BJ (cell line): ENCODE measurements at places on chromosomes 5 and 9.

GRCh38 chr5:2459251-2459650 is 292.2 kb downstream of the IRX2 start:
- DNase-seq: no peak

DNA sequence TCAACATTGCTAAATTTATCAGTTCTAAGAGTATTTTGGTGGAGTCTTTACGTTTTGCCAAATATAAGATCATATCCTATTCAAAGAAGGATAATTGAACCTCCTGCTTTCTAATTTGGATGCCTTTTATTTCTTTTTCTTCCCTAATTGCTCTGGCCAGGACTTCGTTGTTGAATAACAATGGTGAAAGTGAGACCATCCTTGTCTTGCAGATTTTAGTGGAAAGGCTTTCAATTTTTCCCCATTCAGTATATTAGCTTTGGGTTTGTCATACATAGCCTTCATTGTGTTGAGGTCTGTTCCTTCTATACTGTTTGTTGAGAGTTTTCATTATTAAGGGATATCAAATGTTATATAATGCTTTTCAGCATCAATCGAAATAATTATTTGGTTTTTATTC is 1974.2 kb upstream of the ACO1 start:
- no peak for DNase-seq

DNA sequence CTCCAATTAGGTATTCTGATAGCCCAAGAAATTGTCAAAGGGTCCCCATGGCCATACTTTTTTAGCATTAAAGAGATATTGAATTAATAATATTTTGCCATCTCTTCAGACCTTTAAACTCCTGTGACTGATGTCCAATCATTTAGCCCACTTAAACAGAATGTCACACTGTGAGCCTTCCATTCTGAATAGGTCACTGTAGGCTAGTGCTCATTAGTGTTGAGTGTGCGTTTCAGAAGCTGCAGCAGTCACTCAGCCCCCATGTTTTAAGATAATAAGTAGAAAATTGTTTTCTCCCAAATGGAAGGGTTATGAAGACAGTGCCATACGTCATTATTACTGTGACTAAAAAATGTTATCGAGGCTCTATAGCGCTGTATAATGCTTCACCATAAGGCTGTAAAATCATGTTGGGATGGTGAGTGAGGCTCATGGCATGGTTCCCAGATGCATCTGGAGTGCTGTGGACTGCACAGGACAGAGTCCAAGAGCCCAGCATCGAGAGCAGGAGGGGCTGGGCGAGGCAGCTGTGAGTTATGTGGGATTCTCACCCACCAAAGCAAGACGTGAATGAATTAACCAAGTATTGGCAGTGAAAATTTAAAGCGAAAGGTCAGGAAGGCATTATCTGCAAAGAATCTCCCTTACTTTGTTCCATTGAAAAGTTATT is 2112.9 kb upstream of the WWC1 start:
- no peak for DNase-seq

DNA sequence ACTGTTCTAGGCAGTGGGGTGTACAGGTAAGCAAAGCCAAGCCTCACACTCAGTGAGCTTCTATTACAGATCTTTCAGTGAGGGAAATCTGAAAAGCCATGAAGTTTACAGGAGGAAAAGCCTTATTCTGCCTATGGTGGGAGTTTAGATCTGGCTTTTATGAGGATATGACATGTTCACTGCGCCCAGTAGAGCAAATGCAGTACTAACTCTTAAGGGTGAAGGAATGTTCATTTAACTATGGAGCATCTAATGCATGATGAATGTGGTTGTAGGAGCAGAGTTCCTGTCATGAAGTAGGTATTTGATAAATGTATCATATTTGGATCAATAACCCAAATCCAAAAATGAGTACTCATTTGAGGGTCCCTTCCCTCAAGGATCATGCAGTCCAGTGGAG is 230.2 kb upstream of the PAPPA start:
- DNase-seq: no peak

DNA sequence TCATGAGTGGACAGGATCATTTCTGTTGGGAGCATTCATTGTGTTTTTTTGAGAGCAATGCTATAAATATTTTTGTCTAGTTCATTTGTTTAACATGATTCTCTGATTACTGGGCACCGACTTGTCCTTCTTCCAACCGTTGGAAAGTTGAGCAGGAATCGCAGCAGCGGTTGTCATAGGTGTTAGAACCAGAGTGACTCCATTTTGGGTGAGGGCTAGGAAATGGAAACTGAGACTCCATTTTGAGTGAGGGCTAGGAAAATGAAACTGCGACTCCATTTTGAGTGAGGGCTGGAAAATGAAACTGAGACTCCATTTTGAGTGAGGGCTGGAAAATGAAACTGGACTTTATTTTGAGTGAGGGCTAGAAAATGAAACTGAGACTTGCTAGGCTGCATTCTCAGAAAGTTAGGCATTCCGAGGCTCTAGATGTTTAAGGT is 100.6 kb downstream of the ICE1 start:
- DNase-seq: no peak

DNA sequence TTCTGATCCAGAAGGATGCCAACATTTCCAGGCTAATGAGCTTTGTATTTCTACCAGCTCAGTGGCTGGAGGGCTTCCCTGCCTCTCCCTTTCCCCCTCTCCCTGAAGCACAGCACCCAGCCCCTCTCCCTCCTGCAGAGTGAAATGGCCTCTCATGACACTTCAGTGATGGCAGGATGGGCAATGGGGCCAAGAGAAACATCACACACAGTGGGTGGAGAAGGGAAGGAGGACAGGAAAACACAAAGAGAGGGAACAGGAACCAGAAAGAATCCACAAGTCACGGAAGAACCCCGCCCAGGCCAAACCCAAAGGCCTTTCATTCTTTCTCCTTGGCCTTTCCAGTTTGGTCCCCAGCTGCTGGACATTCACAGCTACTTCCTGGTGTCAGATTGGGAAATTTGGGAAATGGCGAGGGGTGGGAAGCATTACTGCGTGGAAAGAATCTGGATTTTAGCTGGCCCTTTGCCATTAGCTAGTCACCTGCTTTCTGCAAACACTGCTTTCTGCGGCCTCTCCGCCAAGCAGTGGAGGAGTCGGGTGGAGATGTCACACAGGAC is 82.6 kb downstream of the GLDC start:
- DNase-seq: no peak

DNA sequence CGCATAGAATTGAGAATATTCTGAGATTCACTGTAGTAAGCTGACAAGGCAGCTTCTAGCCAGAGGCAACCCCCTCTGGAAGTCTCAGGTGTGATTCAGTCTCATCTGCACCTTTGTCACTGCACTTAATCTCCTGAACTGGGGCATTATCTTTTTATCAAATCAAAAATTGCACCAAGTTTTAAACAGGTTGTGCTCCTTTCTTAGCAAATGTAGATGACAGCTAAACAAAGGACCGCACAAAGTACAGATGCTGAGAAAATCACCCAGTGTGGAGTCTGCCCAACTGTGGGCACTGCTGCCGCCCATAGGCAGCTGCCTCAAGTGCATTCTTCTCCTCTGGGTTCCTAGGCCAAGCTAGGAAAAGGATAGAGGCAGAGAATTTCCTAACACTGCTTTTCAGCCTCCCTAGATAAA is 51.1 kb downstream of the STARD4 start:
- DNase-seq: no peak

GRCh38 chr5:151451626-151452520 is 4.5 kb downstream of the SLC36A1 start:
- DNase-seq: no peak

GRCh38 chr9:131277910-131278701 is 1.8 kb upstream of the FAM78A start:
- no peak for DNase-seq

- no peak for DNase-seq
These were observed at the start of gene PCDHA7 for GRCh38 chr5:140833993-140834392. Gene PCDHA7, plus strand, starts transcription at chr5:140834269. Its CDS starts 115 bp downstream, at chr5:140834384.

DNA sequence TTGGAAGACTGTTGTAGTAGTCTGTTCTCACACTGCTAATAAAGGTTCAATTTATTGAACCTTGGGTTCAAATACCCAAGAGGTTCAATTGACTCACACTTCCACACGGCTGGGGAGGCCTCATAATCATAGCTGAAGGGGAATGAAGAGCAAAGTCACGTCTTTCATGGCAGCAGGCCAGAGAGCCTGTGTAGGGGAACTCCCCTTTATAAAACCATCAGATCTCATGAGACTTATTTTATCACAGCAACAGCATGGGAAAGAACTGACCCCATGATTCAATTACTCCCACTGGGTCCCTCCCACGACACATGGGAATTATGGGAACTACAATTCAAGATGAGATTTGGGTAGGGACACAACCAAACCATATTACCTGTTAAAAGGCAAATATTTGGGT is 268.2 kb downstream of the TMEM167A start:
- no peak for DNase-seq

DNA sequence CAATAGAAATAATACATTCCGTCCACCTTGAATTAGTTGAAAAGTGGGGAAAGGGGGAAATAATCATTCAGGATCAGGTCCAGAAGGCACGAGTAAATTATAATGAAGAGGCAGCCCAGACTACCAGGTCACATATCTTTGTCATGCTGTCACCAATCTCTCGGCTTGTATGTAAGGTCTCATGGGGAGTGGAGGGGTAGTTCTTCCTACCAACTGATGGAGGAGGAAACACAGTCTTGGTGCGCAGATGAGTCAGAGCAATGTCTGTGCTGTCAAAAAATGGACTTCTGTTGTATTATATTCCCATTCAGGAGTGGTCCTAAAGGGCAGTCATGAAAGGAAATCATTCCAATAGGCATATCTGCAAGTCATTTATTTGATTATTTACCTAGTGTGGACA is 164.2 kb upstream of the PTGER4 start:
- DNase-seq: no peak

DNA sequence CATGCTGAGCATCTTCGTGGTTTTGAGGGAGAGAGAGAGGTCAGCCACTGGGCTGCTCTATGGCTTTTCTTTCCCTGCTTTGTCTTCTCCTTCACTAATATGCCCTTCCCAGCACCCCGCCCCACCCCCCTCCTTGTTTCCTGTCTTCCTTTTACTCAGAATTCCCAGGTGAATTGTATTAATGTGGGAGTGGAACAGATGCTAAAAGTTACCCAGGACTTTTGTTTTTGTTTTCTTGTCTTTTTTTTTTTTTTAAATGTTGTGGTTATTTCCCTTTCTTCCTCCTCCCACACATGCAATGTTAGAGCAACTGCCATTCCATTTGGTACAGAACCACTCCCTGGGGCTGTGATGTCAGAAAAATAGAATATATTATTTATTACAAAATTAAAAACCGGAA is 442.7 kb upstream of the CD180 start:
- no peak for DNase-seq

GRCh38 chr5:172730981-172731679 is 39.9 kb downstream of the DUSP1 start:
- no peak for DNase-seq

- no peak for DNase-seq
These were observed 194.0 kb upstream of the IRX1 start for GRCh38 chr5:3401635-3402034.

DNA sequence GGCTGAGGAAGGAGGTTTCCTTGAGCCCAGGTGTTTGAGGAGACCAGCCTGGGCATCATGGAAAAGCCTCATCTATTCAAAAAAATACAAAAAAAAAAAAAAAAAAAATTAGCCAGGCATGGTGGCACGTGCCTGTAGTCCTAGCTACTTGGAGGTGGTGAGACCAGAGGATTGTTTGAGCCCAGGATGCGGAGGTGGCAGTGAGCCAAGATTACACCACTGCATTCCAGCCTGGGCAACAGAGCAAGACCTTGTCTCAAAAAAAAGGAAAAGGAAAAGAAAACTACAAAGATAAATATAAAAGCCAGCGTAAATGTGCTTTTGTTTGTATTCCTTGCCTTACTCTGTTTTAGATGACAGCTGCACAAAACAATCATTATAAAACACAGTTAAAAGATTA is 2249.2 kb upstream of the C9orf72 start:
- no peak for DNase-seq

GRCh38 chr9:21402386-21403251 is 6.3 kb upstream of the IFNA8 start:
- DNase-seq: no peak

- DNase-seq: no peak
These were observed 97.2 kb downstream of the PCSK1 start for GRCh38 chr5:96335873-96336272.

GRCh38 chr5:124736082-124736804 is 10.2 kb downstream of the ZNF608 start:
- DNase-seq: peak; percentile 87

- no peak for DNase-seq
These were observed 44.2 kb downstream of the SH3PXD2B start for GRCh38 chr5:172410160-172410559.

DNA sequence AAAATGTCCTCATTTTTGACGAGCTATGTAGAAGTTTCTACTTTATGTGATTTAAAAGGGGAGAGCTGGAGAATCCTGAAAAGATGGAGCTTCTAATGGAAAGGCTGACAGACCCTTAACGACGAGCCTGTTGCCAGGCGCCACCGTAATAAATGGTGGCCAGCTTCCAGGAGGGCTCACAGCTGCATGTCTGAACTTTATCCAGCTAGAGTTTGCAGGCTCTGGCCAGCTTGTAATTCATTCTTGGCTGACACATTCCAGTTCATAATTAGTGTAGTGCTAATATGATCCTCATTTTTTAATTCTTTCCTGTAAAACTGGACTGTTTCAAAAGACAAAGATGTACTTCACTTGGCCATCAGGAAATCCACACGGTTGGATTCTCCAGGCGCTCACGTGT is 246.7 kb downstream of the GAS1 start:
- DNase-seq: no peak

GRCh38 chr5:57505272-57506200 is 22.9 kb upstream of the ACTBL2 start:
- no peak for DNase-seq

GRCh38 chr9:69975681-69976080 is 68.0 kb upstream of the MAMDC2 start:
- peak; percentile 13 for DNase-seq

- DNase-seq: no peak
These were observed 38.0 kb upstream of the RETREG1 start for GRCh38 chr5:16654647-16655334.

GRCh38 chr9:72444435-72444834 is 77.0 kb upstream of the TMC1 start:
- no peak for DNase-seq

GRCh38 chr5:59322058-59322457 is 571.5 kb downstream of the PDE4D start:
- no peak for DNase-seq

DNA sequence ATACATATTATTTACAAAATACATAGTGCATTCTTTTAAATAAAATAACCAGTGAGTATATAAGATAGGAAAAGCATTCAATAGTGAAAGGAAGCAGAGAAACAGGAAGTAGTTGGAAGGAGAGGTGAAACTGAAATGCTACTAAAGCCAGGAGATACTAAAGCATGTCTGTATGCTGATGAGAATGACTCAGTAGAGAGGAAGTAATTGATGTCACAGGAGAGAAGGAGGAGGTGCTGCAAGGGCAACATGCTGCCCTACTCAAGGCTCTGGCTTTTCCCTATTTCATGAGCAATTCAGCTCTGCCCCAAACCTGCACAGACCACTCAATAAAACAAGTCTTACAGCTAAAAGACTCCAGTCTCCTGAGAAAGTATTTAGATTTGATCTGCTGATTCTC is 108.5 kb upstream of the TXNDC8 start:
- DNase-seq: no peak

- DNase-seq: no peak
These were observed 22.7 kb upstream of the QSOX2 start for GRCh38 chr9:136268318-136268717.
